ENCODE measurements at places on chromosomes 4 and X. TPM values are rescaled to one million over a fixed set of nuclear protein-coding genes. Genes with fewer than 3 reads are reported as not detected.

- no peak overlapping the region for H3K27ac ChIP-seq
- H3K4me1 ChIP-seq = no peaks in the 10 kb centered on the region
- H3K4me3 ChIP-seq = no peak overlapping the region
- no peak for DNase-seq
- H3K27me3 ChIP-seq = no peaks in the 10 kb centered on the region
These were observed 323.9 kb upstream of the CASK start for GRCh38 chrX:42247241-42247640.

DNA sequence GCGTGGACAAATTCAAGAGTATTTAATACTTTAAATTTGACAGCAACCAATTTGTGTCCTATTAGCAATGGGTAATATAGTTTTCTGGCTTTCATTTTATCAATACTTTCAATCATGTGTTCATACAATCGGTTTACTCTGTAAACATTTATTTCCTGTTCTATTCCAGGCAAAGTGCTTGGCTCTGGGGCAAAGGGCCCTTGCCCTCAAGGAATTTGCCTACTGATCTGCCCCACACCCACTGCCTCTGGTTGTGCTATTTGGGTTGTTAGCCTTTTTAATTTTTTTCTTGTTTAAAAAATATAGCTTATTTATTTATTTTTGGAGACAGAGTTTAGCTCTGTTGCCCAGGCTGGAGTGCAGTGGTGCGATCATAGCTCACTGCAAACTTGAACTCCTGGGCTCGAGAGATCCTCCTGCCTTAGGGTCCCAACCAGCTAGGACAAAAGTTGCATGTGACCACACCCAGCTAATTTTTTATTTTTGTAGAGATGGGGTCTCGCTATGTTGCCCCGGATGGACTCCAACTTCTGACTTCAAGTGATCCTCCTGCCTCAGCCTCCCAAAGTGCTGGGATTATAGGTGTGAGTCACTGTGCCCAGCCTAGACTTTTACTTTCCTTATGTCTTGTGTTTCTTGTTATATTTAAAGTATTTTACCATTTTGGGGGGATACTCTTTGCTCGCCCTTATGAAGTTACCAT lies 30.7 kb upstream of the CBR4 start:
- H3K27me3 ChIP-seq = no peaks in the 10 kb centered on the region
- H3K27ac ChIP-seq = no peak overlapping the region
- H3K4me3 ChIP-seq = no peak overlapping the region
- no peaks in the 10 kb centered on the region for H3K4me1 ChIP-seq

- H3K27me3 ChIP-seq = no peaks in the 10 kb centered on the region
- no peak overlapping the region for H3K4me3 ChIP-seq
- no peak for DNase-seq
- no peaks in the 10 kb centered on the region for H3K4me1 ChIP-seq
- H3K27ac ChIP-seq = no peak overlapping the region
These were observed 580.2 kb downstream of the MID1IP1 start for GRCh38 chrX:39381422-39381821.

DNA sequence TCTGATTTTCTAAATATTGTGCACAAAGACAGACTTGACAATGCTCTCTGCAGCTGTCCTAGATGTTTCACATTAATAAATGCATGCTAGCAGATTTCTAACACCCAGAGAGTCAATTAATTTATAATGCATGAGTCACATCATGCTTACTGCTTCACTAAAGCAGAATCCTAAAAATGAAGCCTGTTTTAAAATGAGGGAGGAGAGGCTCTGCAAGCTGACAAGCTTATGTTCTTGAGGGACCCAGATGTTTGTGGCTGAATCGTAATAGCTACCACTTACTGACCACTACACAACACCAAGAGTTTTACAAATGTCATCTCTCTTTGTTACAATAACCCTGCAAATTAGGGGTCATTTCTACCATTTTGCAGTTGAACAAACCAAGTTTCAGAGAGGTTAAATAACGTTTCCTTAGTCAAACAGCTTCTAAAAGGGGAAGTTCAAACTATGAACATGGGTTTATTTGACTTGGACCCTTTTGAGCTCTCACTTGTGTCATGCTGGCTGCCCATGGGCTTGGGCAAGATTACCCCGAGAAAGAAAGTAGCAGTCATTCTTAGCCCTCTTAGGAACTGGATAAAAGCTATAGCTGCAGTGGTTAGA lies 262.7 kb upstream of the ETNPPL start:
- H3K36me3 ChIP-seq = no peaks in the 10 kb centered on the region
- no peak overlapping the region for H3K4me3 ChIP-seq
- DNase-seq = no peak
- H3K4me1 ChIP-seq = no peaks in the 10 kb centered on the region
- no peak overlapping the region for H3K27ac ChIP-seq

GRCh38 chr4:180455226-180455625 lies 1788.0 kb upstream of the TENM3 start:
- no peaks in the 10 kb centered on the region for H3K27me3 ChIP-seq
- H3K4me1 ChIP-seq = no peaks in the 10 kb centered on the region
- H3K27ac ChIP-seq = no peak overlapping the region

Gene ABLIM2
- 2.0 TPM for total RNA-seq

Gene SORBS2
- 0.07 TPM for total RNA-seq

Measured in CD4-positive, CD25-positive, alpha-beta regulatory T cell (primary cell).